Dermis microvascular lymphatic vessel endothelial cell (primary cell): ENCODE measurements at places on chromosomes 5 and 9.

GRCh38 chr5:147586221-147586620, 76.4 kb upstream of the DPYSL3 start:
- no peak for DNase-seq

GRCh38 chr9:17719053-17719452, 140.2 kb downstream of the SH3GL2 start:
- DNase-seq = no peak

DNA sequence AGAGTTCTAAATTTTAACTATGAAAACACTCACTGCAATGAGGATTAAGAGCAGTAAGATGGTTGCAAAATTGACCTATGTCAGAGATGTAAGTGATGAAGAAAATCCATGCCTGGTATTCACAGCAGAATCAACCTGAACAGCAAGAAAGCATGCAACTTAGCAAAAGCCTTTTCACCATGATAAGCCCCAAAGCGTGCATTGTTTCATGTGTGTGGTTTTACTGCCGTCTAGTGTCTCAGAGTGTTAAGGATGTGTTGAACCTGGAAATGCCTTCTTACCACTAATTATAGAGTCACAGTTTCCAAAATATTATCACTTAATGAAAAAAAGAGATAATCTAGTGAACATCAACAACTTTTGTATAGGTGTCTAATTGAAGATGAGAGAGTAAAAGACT, 415.2 kb upstream of the TRPC7 start:
- no peak for DNase-seq

- no peak for DNase-seq
Measured at GRCh38 chr5:53884417-53884816, 324.0 kb downstream of the NDUFS4 start.

DNA sequence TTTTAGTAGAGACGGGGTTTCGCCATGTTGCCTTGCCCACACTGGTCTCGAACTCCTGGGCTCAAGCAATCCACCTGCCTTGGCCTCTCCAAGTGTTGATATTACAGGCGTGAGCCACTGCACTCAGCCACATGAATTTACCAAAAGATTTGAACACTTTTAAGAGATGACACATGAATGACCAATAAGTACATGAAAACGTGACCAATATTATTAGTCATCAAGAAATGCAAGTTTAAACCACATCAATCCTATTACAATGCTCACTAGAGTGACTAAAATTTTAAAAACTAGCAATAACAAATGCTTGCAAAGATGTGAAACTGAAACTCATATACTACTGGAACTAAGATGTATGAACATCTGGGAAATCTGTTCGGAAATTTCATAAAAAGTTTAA, 54.3 kb downstream of the NR6A1 start:
- no peak for DNase-seq

DNA sequence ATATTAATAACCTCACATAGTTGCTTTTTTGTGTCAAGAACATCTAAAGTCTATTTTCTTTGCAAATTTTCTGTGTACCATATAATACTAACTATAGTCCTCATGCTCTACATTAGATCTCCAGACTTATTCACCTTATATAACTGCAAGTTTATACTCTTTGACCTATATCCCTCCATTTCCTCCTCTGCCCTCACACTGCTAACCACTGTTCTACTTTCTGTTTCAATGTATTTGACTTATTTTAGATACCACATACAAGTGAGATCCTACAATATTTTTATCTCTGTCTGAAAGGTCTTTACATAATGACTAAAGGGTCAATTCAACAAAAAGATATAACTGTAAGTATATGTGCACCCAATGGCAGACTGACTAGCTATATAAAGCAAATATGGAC, 789.7 kb upstream of the ZNF608 start:
- DNase-seq = no peak

- peak; percentile 48 for DNase-seq
Measured at GRCh38 chr9:134738869-134739659, 97.5 kb downstream of the COL5A1 start.

GRCh38 chr5:79707535-79707934, 17.9 kb downstream of the CMYA5 start:
- DNase-seq = no peak

- no peak for DNase-seq
Measured at GRCh38 chr9:110545705-110546104, 33.8 kb downstream of the SVEP1 start.

GRCh38 chr5:157570531-157571200, 4.9 kb downstream of the ADAM19 start:
- DNase-seq = no peak
